ENCODE measurements at places on chromosomes 3 and 15. TPM values are rescaled to one million over a fixed set of nuclear protein-coding genes. Genes with fewer than 3 reads are reported as not detected.

GRCh38 chr3:187473778-187474406 lies 105.7 kb downstream of the RTP4 start:
- no peaks in the 10 kb centered on the region for H3K27me3 ChIP-seq
- no peaks in the 10 kb centered on the region for H3K36me3 ChIP-seq
- H3K4me1 ChIP-seq = no peaks in the 10 kb centered on the region
- no peak overlapping the region for H3K4me3 ChIP-seq

- H3K4me1 ChIP-seq = no peaks in the 10 kb centered on the region
- H3K27ac ChIP-seq = no peak overlapping the region
- DNase-seq = no peak
- H3K36me3 ChIP-seq = no peaks in the 10 kb centered on the region
- H3K27me3 ChIP-seq = peaks cover 12% of the 10 kb centered on the region
Observed at GRCh38 chr3:2156244-2156847, 57.7 kb downstream of the CNTN4 start.

DPPA2 gene
- total RNA-seq = not detected

GRCh38 chr3:40186508-40186907 lies 123.0 kb upstream of the EIF1B start:
- no peak overlapping the region for H3K4me3 ChIP-seq
- H3K4me1 ChIP-seq = peaks cover 32% of the 10 kb centered on the region
- no peak for DNase-seq
- H3K27me3 ChIP-seq = no peaks in the 10 kb centered on the region
- no peak overlapping the region for H3K27ac ChIP-seq
- no peaks in the 10 kb centered on the region for H3K36me3 ChIP-seq

DNA sequence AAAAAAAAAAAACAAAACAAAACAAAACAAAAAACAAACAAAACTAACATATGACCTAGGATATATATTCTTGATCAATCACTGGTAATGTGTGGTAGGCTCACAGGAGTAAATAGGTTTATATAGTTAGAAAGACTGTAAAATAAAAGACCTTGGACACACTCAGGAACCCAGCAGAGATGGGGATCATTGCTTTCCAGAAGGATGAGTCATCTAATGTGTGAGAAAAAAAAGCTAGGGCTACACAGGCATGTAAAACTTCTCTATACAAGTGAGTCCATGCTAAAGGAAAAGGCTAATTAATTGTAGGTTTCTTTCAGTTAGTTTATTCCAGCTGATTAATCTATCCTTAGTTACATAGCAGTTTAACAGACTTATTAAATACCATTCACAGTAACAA lies 710.3 kb upstream of the ARPP21 start:
- no peak overlapping the region for H3K27ac ChIP-seq
- no peak overlapping the region for H3K4me3 ChIP-seq
- H3K36me3 ChIP-seq = no peaks in the 10 kb centered on the region
- no peaks in the 10 kb centered on the region for H3K4me1 ChIP-seq
- DNase-seq = no peak
- H3K27me3 ChIP-seq = no peaks in the 10 kb centered on the region

ZXDC gene
- 15.6 TPM for total RNA-seq

GRCh38 chr3:69212411-69213160 lies 90.2 kb upstream of the LMOD3 start:
- no peak for DNase-seq
- H3K36me3 ChIP-seq = peaks cover 43% of the 10 kb centered on the region
- H3K4me1 ChIP-seq = no peaks in the 10 kb centered on the region
- H3K27ac ChIP-seq = no peak overlapping the region
- no peak overlapping the region for H3K4me3 ChIP-seq
- H3K27me3 ChIP-seq = no peaks in the 10 kb centered on the region

GOLGA6B gene
- total RNA-seq = not detected

GABRR3 gene
- total RNA-seq = not detected

GRCh38 chr3:43870844-43871626 lies 180.3 kb downstream of the ABHD5 start:
- H3K36me3 ChIP-seq = no peaks in the 10 kb centered on the region
- DNase-seq = no peak
- H3K27me3 ChIP-seq = peaks cover 61% of the 10 kb centered on the region
- H3K4me1 ChIP-seq = no peaks in the 10 kb centered on the region
- H3K27ac ChIP-seq = no peak overlapping the region

GRCh38 chr3:54797111-54797510 lies 130.7 kb downstream of the LRTM1 start:
- no peaks in the 10 kb centered on the region for H3K4me1 ChIP-seq
- no peak overlapping the region for H3K4me3 ChIP-seq
- no peaks in the 10 kb centered on the region for H3K27me3 ChIP-seq

GRCh38 chr15:66294932-66295235 lies 1.5 kb downstream of the DIS3L start:
- DNase-seq = no peak
- H3K4me1 ChIP-seq = peaks cover 43% of the 10 kb centered on the region
- no peaks in the 10 kb centered on the region for H3K27me3 ChIP-seq
- H3K36me3 ChIP-seq = no peaks in the 10 kb centered on the region

DNA sequence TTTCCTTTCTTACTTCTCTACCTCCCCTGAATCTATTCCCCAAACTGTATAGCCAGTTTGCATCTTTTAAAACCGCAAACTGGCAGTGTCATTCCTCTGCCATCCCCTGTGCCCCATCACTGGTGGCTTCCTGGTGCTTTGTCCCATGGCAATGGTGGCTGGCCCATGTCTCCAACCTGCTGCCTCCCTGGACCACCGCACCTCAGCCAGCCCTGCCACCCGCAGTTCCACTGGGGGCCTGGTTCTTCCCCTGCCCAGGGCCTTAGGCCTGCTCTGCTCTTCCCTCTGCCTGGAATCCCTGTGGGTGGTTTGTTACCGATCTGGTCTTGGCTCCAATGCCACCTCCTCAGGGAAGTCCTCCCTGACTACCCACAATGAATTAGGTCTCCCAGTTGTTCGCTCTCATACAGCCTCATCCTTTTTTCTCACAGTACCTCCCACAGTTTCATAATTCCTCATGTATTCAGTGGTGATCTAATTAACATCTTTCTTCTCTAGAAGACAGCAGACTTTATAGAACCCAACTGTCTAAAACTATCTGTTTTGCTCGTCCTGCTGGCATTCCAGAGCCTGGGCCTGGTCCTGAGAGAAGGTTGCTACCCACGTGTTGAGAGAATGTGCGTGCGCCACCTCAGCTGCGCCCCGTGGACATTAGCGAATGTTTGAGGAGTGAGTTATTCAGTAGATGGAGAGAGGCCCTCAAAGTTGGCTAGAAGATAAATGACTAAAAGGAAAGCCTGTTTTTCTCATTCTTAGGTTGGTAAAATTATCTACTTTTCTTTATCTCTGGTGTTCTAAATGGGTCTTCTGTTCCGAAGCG lies 130.1 kb downstream of the DNAJB8 start:
- H3K4me1 ChIP-seq = peaks cover 31% of the 10 kb centered on the region
- H3K27ac ChIP-seq = no peak overlapping the region
- no peak overlapping the region for H3K4me3 ChIP-seq
- no peaks in the 10 kb centered on the region for H3K27me3 ChIP-seq
- DNase-seq = no peak
- peaks cover 19% of the 10 kb centered on the region for H3K36me3 ChIP-seq

TMEM89 gene
- not detected for total RNA-seq

ZPLD1 gene
- total RNA-seq = not detected

- peak overlapping the region; percentile 56 for H3K27ac ChIP-seq
- no peaks in the 10 kb centered on the region for H3K27me3 ChIP-seq
- no peak for DNase-seq
Observed at GRCh38 chr15:93861413-93861812, 369.9 kb upstream of the MCTP2 start.

KCNAB1 gene
- 2.4 TPM for total RNA-seq

SENP8 gene
- 6.5 TPM for total RNA-seq

Measured in left ventricle myocardium inferior (tissue), 1 donor.